ENCODE measurements at places on chromosomes 3 and 15.
A peak's percentile ranks its signal among the peaks of the same experiment; 100 is the strongest.

DNA sequence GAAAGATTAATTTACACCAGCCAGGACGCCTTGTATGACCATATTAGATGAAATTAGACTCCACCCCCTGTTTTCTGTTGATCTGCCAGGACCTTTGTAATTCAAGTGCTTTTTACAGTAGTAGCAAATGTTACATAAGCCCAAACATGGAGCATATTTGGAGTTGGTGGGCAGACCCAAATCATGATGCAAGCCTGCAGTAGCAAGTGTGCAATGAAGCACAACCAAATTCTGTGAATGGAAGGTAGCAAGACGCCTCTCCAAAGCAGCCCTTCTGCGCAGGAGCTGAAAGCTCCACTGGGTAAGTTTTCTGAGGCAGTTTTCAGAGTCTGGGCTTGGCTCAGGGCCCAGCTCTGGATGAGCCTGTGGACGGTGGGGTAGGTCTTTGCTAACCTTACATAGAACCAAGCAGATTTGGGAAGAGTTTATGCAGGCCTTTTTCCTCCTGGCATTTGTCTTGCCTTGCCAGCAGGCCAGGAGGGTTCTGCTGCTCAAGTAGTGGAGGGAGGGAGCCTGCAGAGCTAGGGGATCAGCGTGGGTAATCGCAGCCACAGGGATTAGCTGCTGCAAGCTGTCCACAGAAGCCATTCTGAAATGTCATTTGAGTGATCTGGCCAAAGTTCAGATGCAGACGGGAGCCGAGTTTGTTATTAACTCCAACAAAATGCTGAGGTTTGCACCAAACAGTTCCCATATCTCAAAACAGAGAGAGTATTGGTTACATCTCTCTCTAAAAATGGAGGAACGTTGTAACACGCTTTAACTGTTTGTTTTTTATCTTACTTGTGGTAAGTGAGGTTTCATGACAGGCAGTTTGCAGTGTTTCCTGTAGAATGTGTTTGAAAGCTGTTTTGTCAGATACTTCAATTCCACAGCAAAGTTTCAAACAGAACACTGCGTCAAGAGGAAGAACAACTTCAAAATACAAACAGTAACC lies 55.4 kb downstream of the PSMD6 start:
- H3K4me1 ChIP-seq: peaks cover 99% of the 10 kb centered on the region
- no peaks in the 10 kb centered on the region for H3K27me3 ChIP-seq
- H3K36me3 ChIP-seq: no peaks in the 10 kb centered on the region

DNA sequence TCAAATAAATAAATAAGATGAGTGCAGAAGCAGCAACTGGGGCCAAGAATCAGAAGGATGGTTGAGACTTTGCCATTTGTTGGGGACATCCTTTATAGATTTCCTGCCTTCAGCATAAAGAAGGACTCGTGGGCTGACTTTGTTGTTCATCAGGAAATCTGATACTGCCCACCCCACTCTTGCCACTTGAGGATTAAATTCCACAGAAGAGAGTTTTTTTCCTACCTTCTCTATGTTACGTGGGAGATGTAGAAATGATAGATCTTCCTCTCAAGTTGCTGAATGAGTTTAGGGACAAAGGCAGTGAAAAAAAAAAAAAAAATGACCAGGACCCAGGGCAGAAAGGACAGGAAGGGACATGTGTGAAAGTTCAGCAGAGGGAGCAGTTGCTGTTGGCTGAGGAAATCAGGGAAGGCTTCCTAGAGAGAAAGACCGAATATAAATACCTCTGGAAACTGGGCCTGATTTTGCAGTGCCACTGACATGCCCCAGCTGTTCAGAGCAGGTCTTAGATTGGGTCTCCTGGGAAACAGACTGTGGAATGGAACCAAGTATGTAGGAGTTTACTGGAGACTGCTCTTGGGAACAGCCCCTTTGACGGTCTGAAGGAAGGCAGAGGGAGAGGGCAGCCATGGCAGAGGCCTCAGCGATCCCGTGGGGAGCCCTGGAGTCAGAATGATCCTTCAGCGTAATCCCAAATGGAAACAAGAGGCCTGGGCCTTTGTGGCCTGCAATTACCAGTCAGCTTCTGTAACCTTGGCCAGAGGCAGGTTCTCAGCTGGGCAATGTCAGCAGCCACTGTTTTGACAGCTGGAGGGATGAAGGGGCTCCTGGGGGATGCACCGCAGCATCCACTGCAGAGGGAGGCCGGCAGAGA lies 50.9 kb downstream of the C3orf20 start:
- peaks cover 27% of the 10 kb centered on the region for H3K4me1 ChIP-seq
- DNase-seq: peak; percentile 88
- H3K27ac ChIP-seq: peak overlapping the region; percentile 72
- no peaks in the 10 kb centered on the region for H3K27me3 ChIP-seq

DNA sequence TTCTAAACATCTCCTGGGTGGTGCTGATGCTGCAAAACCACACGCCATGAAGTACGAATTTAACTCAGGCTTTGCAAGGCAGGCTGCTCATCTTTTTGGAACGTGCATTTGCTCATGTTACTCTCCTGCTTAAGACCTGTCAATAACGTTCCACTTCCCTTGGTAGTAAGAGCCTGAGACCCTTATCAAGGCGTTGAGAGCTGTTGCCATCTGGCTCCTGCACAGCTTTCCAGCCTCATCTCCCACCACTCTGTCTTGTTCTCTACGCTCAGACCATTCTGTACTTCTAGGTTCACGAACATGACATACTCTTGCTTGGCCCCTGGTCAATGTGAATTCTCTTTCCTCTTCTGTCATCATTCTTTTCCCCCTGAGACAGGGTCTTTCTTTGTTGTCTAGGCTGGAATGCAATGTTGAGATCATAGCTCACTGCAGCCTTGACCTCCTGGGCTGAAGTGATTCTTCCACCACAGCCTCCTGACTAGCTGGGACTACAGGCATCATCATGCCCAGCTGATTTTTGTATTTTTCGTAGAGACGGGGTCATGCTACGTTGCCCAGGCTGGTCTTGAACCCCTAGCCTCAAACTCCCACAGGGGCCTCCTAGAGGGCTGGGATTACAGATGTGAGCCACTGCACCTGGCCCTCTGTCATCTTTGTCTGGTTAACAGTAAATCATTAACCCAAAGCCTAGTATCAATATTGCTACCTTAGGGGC lies 202.8 kb downstream of the CADPS start:
- no peak for DNase-seq
- no peaks in the 10 kb centered on the region for H3K36me3 ChIP-seq
- no peaks in the 10 kb centered on the region for H3K4me1 ChIP-seq
- H3K4me3 ChIP-seq: no peak overlapping the region
- H3K27me3 ChIP-seq: no peaks in the 10 kb centered on the region
- H3K27ac ChIP-seq: no peak overlapping the region

- H3K27me3 ChIP-seq: no peaks in the 10 kb centered on the region
- H3K4me1 ChIP-seq: no peaks in the 10 kb centered on the region
- peak; percentile 47 for DNase-seq
- no peaks in the 10 kb centered on the region for H3K36me3 ChIP-seq
- no peak overlapping the region for H3K4me3 ChIP-seq
- H3K27ac ChIP-seq: no peak overlapping the region
Observed at GRCh38 chr15:48040166-48040817, 80.5 kb upstream of the SLC24A5 start.

DNA sequence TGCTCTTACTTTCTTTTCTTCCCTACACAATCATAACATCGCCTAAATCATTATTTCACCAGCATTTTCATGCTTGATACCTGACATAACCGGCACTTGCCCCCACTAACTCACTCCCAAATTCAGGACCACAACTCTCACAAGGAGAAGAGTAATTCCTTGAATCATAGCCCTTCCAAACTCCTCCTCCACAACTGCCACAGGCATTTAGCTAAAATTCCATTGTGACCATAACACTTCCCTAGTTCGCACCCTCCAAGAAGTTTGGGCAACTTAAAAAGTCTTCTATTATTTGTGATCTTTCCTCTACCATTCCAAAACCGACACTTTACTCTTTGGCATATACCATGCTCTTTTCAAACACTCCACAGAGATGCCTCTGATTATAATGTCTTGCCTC lies 59.4 kb upstream of the XRN1 start:
- no peak for DNase-seq
- no peaks in the 10 kb centered on the region for H3K4me1 ChIP-seq
- H3K27ac ChIP-seq: no peak overlapping the region
- H3K4me3 ChIP-seq: no peak overlapping the region
- no peaks in the 10 kb centered on the region for H3K27me3 ChIP-seq

GRCh38 chr3:38019658-38020341 lies 9.6 kb downstream of the PLCD1 start:
- H3K27me3 ChIP-seq: no peaks in the 10 kb centered on the region
- no peak overlapping the region for H3K4me3 ChIP-seq

DNA sequence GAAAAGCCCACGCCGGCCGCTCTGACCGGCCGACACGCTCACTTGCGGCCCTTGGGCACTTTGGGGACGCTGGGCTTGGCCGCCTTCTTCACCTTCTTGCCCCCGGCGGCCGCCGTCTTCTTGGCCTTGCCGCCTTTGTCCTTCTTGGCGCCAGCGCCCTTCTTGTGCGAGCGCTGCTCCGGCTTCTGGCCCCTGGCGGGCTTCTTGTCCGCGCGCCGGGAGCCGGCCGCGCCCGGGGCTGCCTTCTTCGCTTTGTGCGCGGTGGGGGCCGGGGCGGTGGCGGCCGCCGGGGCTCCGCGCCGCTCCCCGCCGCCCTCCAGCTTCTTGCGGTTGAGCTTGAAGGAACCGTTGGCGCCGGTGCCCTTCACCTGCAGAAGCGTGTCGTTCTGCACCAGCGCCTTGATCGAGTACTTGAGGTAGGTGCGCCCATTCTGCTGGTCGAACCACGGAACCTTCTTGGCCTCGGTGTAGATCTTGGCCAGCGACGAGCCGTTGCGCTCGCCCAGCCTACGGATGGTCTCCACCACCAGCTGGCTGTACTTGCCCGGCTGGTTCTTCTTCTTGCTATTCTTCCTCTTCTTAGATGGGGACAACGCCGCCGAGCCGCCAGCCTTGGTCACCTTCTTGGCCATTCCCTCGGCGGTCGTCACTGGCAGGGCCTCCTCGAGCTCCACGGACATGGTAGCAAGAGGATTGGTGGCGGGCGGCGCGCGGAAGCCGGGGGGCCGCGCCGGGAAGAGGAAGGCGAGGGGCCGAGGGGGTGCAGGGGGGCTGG lies 36.7 kb downstream of the HMCES start:
- peak overlapping the region; percentile 92 for H3K27ac ChIP-seq
- H3K4me1 ChIP-seq: peaks cover 44% of the 10 kb centered on the region
- H3K4me3 ChIP-seq: peak overlapping the region; percentile 96
- H3K36me3 ChIP-seq: peaks cover 10% of the 10 kb centered on the region

Data from stomach (tissue), 19 donors.